ENCODE measurements at places on chromosomes 16 and 17. TPM values are rescaled to one million over a fixed set of nuclear protein-coding genes. Genes with fewer than 3 reads are reported as not detected.

METTL22 gene
- total RNA-seq: 23.2 TPM

SLC16A11 gene
- 1.1 TPM for total RNA-seq

PIRT gene
- not detected for total RNA-seq

FSCN2 gene
- total RNA-seq: 1.0 TPM

NPIPB9 gene
- total RNA-seq: 2.6 TPM

DNA sequence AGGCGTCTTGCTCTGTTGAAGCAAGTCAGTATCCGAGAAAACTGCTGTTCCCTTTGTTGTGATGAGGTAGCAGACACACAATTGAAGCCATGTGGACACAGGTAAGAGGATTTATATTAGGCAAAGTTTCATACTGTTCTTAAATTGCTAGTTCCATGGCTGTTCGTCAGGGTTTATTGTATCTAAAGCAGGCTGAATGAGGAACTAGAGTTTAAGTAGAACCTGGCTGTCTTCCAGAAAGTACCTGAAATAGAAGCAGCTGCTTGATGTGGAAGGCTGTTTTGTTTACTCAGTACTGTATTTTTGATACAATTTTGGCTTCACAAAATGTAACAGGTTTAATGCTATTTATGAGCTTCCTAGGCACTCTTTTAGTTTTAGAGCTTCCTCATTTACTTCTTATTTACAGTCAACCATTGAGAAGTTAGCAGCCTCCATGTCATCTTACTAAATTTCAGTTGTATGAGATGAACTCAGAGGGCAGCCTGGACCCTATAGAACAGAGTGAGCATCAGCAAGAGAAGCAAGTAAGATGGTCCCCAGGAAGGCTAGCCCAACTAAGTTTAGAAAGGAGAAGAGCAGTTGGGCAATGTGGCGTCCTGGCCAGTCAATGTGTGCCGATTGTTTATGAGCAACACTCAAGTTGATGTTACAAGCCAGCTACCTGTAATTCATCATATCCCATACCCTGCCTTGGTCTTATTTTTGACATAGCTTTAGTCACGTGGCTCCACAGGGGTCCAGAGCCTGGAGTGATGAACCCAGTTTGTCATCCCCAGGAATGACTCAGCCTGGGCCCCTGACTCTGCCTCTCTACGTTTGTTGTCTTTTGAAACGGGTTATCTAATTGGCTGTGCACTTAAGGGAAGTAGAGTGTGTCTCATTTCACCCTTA, 9.7 kb upstream of the ARL2BP start:
- no peak overlapping the region for H3K27ac ChIP-seq
- no peak for DNase-seq
- no peak overlapping the region for H3K4me3 ChIP-seq
- peaks cover 69% of the 10 kb centered on the region for H3K36me3 ChIP-seq
- no peaks in the 10 kb centered on the region for H3K27me3 ChIP-seq

- no peak for DNase-seq
- H3K27me3 ChIP-seq: no peaks in the 10 kb centered on the region
- H3K4me1 ChIP-seq: peaks cover 21% of the 10 kb centered on the region
- no peak overlapping the region for H3K27ac ChIP-seq
- no peaks in the 10 kb centered on the region for H3K36me3 ChIP-seq
Measured at GRCh38 chr17:19301274-19301951, 61.1 kb downstream of the B9D1 start.

- H3K36me3 ChIP-seq: peaks cover 22% of the 10 kb centered on the region
- peak overlapping the region; percentile 97 for H3K27ac ChIP-seq
- DNase-seq: no peak
- peaks cover 86% of the 10 kb centered on the region for H3K4me1 ChIP-seq
Measured at GRCh38 chr16:28492511-28492910, 637 bp upstream of the CLN3 start.

GRCh38 chr16:73095885-73096421, 48.0 kb upstream of the ZFHX3 start:
- H3K4me3 ChIP-seq: no peak overlapping the region
- no peak for DNase-seq
- no peaks in the 10 kb centered on the region for H3K4me1 ChIP-seq
- H3K36me3 ChIP-seq: no peaks in the 10 kb centered on the region
- no peaks in the 10 kb centered on the region for H3K27me3 ChIP-seq

- no peaks in the 10 kb centered on the region for H3K36me3 ChIP-seq
- H3K4me1 ChIP-seq: no peaks in the 10 kb centered on the region
- no peak overlapping the region for H3K4me3 ChIP-seq
- DNase-seq: no peak
Measured at GRCh38 chr17:63491977-63492618, 15.2 kb downstream of the ACE start.

DNA sequence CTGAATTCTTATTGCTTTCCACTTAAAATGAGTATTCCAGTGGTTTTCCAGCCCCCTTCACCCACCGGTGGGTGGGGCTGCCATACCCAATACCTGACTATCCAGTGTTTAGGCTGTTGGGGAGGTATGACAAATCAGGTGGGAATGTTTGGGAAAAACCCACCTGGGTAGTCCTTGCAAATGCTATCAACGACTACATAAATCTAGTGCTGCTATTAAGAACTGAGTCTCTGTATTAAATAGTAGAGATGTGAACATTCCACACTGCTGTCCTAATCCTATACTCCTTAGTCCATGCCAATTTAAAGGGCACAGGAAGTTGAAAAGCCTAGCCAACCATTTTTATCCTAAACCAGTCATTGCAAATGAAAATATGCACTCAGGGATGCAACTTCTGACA, 126.6 kb downstream of the AXIN2 start:
- H3K4me1 ChIP-seq: peaks cover 16% of the 10 kb centered on the region
- DNase-seq: no peak
- no peak overlapping the region for H3K27ac ChIP-seq
- peaks cover 7% of the 10 kb centered on the region for H3K27me3 ChIP-seq
- H3K4me3 ChIP-seq: no peak overlapping the region

DNA sequence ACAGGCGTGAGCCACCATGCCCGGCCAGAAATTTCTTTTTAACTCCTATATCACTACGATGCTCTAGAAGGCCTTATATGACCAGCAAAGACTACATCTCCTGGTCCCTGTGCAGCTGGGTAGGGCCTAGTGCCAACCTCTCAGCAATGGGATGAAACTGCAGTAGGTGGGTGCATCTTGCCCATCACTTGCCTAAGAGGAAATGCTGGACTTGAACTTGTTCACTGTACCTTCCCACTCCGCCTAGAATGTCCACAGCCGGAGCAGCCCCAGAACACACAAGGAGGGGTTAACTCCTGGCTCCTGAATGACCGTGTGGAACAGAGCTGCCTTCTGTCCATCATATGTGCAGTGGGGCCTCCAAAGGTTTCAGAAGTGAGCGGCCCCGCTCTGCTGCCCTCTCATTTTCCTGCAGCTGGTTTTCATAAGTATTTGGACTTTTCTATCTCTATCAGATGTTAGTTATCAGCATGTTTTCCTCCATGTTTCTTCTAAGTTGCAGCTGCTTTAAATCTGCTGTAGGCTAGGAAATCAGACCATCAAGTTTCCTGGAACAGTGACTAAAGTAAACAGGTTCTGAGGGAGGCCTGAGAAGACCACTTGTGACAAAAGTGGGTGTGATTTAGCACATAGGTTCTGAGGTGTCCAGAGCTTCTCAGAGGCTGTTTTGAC, 52.5 kb downstream of the WSB1 start:
- peaks cover 5% of the 10 kb centered on the region for H3K4me1 ChIP-seq
- DNase-seq: no peak
- no peaks in the 10 kb centered on the region for H3K36me3 ChIP-seq
- H3K4me3 ChIP-seq: no peak overlapping the region
- H3K27me3 ChIP-seq: peaks cover 5% of the 10 kb centered on the region

- H3K27ac ChIP-seq: peak overlapping the region; percentile 71
- peak overlapping the region; percentile 56 for H3K4me3 ChIP-seq
- DNase-seq: peak; percentile 28
- no peaks in the 10 kb centered on the region for H3K36me3 ChIP-seq
Measured at GRCh38 chr17:55576996-55577586, 65.8 kb upstream of the SMIM36 start.

- H3K4me3 ChIP-seq: no peak overlapping the region
- no peaks in the 10 kb centered on the region for H3K36me3 ChIP-seq
- peaks cover 49% of the 10 kb centered on the region for H3K4me1 ChIP-seq
- H3K27me3 ChIP-seq: no peaks in the 10 kb centered on the region
- H3K27ac ChIP-seq: no peak overlapping the region
Measured at GRCh38 chr16:85564277-85565051, 48.7 kb upstream of the GSE1 start.

DNA sequence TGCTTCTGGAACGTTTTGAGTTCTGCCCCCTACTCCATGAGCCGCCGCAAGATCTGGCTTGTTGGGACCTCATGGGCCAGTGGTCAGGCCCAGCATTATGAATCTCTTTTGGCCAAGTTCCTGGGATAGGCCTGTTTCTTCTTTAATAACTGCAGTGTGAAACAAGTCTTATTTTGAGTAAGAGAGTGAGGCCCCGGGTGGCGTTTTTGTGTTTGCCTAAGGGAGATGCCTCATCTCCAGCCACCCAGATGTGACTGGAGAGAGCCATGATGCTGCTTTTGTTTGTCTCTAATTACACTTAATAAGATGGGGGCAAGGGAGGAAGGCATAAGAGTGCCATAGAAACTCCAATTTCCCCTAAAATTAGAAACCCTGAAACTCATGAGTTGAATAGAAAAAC, 39.8 kb downstream of the KSR1 start:
- H3K27me3 ChIP-seq: no peaks in the 10 kb centered on the region
- no peak for DNase-seq
- H3K36me3 ChIP-seq: no peaks in the 10 kb centered on the region
- H3K4me1 ChIP-seq: no peaks in the 10 kb centered on the region
- H3K27ac ChIP-seq: no peak overlapping the region

DNA sequence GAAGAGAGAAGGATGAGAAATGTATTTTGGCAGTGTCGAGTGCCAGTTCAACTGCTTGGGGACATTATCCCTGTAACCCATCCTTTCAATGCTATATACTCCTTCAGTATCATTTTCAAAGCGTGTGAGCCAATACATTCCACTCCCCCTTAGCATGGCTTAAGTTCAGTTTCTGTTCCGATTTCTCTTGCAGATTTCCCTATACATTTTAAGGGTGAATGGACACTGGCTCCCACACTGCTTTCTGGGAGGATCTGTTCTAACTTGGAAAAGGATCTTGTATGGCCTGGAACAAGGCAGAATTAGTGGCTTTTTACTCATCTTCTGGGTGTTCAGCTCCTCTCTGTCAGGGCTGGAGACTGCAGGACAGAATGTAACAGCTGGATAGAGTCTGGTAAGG, 333.8 kb downstream of the HAPSTR1 start:
- H3K4me1 ChIP-seq: no peaks in the 10 kb centered on the region
- no peak overlapping the region for H3K27ac ChIP-seq
- no peaks in the 10 kb centered on the region for H3K27me3 ChIP-seq
- no peak for DNase-seq

GRCh38 chr16:10967986-10968385, 23.6 kb downstream of the CLEC16A start:
- H3K27ac ChIP-seq: no peak overlapping the region
- no peak overlapping the region for H3K4me3 ChIP-seq
- H3K27me3 ChIP-seq: no peaks in the 10 kb centered on the region
- peaks cover 38% of the 10 kb centered on the region for H3K4me1 ChIP-seq
- peaks cover 54% of the 10 kb centered on the region for H3K36me3 ChIP-seq

Measured in CD4-positive, alpha-beta T cell (primary cell).